ENCODE measurements at places on chromosomes 7 and 10. TPM values are rescaled to one million over a fixed set of nuclear protein-coding genes. Genes with fewer than 3 reads are reported as not detected.

Gene MRPS17
- 19.9 TPM for total RNA-seq

DNA sequence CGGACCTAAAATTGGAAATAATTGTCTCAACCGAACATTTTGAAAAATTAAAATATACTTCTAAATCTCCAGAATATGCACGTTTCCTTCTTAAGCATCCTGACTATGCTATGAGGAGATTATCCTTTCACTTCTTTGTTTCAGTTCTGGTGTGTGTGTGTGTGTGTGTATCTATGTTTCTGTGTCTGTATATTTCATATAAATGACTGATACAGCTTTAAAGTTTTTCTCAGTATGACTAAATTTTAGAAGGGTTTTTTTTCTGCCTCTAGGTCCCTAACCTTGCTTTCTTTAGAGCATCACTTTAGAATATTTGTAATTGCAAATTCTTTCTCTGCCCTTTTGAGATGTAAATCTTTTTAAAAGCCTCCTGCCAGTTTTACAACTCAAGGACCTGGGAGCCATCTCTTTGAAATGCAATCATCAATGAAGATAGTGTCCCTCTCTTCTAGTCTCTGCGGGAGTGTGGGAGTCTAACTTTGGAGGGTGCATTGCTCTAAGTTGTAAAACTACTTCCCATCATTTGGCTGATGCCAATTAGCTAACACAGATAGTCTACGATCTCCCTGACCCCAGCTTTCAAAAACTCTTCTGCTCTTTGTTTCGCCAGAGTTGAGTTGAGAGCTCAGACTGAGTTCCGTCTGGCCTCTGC, 782.0 kb upstream of the ZWINT start:
- DNase-seq = no peak

GRCh38 chr10:128046953-128047290, 79.3 kb downstream of the MKI67 start:
- DNase-seq = no peak

DNA sequence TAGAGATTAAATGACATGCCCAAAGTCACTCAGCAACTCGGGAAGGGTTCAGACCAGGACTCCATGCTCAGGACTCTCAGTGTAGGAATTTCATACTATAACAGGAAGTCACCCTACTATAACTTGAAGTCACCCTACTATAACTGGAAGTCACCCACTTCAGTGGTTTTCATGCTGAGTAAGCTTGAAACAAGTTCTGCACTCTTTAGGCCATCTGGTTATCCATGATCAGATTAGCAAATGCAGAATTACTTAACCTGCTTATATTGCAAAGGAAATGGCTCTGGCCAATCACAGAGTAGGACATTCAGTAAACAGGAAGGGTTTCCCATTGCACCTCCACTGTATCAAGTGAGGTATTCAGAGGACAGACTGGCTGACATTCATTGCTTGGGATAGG, 1240.4 kb downstream of the GATA3 start:
- no peak for DNase-seq

DNA sequence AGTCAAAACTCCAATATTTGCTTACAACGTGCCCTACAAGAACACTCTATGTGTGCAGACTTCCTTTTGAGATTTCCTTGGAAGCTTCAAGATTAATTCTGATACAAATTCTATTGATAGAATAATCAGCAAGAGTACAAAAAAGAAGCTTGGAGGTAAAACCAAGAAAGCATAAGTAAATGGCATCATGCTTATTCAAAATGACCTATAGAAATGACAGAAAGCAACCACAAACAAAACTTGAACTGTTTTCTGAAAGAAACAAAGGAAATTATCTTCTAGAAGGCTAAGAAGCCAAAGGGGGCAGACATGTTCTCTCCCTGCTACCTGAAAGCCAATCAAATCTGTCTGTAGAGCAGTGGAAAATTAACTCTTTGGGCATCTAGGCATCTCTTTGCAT, 73.0 kb downstream of the CTNNA3 start:
- DNase-seq = no peak

All from heart left ventricle (tissue), 16 donors.